ENCODE measurements at places on chromosomes 1 and 21.
A peak's percentile ranks its signal among the peaks of the same experiment; 100 is the strongest.

GRCh38 chr1:203089001-203089650, 3.3 kb upstream of the MYOG start:
- ATAC-seq: no peak

GRCh38 chr1:5164158-5164557, 509.7 kb downstream of the AJAP1 start:
- ATAC-seq: peak; percentile 44

GRCh38 chr1:244368279-244368678, 83.4 kb downstream of the ADSS2 start:
- no peak for ATAC-seq

- ATAC-seq: no peak
Observed at GRCh38 chr1:237527761-237528160, 363.0 kb downstream of the ZP4 start.

DNA sequence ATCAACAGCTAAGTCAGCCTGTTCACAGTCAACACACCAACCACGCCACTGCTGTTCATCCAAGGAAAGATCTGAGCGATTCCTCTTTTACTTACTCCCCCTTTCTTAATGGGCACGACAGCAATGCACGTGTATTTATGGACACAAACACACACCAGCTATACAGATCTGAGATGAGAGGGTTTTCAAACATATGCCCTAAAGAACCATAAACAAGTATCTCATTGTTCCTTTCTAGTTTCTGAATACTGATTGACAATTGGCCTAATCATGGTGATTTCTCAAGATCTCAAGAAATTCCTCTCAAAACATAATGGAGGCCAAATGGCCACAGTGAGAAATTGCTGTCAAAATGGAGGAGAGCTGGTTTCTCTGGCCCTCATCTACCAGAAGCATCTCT, 18.0 kb downstream of the TOR3A start:
- ATAC-seq: no peak

DNA sequence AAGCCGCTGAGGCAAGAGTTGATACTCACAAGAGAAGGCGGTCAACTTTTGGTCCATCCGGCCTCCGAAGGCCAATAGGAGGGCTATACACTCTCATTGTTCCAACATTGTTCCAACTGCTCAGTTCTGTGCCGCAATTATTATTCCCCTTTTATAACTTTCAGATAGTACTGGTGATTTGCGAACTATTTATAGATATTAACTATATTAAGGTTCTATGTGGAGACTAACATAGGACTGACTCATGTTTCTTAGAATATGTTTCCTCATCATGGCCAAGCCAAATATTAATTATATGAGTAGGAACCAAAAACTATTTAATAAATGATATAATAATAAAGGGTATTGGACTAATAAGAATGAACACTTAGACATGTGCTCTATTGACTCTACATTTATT, 96.7 kb upstream of the LBR start:
- ATAC-seq: no peak

DNA sequence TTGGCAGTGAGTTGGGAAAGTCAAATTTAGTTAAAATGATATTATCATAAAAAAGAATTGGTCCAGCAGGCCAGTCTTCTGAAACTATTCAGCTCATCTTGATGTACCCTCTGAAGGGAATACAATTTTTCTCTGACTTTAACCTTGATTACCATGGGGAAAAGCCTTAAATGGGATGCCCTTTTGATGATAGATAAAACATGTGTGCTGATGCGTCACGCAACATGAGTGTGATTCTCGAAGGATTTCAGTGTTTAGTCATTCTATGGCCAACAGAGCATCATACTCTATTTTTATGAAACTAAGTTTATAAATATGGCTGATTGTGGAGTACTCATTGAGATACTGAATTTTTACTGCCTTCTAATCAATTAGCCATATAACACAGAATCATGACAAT, 171.5 kb downstream of the ZNF281 start:
- ATAC-seq: no peak

DNA sequence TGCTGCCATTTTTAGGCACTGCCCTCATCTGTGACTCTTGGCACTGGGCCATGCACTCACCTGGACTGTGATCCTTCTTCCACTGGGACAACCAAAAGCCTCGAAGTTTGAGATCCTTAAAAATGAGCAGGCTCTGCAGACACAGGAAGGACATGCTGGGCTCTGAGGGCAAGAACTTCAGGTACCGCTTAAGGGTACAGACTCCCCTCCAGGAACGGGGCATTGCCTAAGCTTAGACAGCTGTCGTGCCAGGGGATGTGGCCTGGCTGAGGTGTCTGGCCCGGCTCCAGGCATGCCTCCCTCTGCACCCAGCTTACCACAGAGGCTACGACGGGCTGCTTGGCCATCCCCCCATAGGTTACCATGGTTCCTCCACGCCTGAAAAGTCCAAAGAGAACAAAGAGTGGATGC, 14.2 kb upstream of the SRSF4 start:
- ATAC-seq: no peak

DNA sequence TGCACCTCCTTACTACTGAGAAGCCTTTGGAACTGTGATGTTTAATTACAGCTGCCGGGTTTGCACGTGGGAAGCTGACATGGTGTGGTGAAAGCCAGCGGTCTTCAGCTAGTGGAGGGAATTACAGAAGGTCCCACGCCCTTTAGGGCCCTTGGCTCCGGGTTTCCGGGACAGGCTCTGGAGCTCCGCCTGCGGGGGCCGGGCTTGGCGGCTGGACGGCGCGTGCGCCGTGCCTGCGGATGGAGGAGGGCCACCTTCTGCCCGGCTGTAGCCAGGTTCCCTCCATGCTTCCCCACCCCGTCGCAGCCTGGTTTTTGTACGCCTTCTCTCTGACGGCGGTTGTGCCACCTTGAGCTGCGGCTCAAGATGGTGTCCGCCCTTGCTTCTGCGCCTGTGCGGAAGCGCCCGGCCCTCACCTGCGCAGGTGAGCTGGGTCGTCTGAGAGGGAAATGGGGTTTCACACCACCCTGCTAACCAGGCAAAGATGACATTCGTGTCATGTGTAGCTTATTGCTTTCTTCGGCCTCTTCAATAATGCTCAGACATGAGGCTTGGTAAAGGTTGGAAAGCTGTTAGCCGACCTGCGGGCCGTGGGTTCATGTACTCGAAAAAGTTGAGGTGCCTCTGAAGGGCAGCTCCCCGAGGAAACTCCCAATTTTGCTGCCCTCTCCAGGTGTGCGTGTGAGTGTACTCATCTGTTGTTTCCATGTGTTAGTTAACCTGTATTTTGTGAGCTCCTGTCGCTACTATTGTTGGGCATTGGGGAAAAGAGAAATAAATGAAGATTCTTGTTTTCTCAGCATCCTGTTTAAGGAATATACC, 36.6 kb upstream of the OPRD1 start:
- peak; percentile 95 for ATAC-seq

GRCh38 chr1:203103216-203103615, 17.4 kb upstream of the MYOG start:
- no peak for ATAC-seq

DNA sequence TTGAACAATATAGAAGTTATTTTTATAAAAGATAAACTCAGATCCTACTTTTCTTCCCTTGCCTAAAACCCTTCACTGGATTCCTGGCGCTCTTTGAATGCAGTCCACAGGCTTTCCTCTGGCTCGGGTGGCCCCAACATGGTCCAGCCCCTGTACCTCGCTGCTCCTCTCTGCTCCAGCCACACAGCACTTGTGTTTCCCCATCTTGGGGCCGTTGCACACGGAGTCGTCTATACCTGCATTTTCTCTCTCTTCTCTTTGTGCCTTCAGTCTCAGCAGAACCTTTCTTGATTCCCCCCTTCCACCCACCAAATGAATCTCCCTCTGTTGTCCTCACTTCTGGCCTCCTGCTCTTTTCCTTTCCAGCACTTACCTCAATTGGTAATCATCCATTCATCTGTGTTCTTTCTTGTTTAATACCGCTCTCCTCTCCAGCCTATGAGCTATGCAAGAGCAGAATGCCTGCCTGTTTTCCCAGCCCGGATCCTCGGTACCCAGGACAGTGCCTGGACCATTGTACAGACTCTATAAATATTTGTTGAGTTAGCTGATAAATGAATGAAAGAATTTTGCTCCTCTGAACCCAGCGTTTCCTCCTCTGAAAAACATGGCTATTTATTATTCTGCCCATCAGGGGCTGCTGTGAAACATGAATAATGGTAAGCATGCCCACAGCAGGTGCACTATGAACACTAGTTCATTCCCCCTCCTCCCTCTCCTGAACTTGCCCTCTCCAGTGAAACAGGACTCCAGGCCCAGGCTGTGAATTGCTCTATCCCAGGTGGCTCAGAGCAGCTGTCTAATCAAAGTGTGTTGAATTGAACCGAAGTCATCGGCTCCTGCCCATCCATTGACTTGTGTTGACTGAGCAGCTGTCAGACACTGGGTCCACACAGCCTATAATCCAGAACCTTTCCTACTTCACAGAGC, 266.9 kb downstream of the PTPRU start:
- no peak for ATAC-seq

DNA sequence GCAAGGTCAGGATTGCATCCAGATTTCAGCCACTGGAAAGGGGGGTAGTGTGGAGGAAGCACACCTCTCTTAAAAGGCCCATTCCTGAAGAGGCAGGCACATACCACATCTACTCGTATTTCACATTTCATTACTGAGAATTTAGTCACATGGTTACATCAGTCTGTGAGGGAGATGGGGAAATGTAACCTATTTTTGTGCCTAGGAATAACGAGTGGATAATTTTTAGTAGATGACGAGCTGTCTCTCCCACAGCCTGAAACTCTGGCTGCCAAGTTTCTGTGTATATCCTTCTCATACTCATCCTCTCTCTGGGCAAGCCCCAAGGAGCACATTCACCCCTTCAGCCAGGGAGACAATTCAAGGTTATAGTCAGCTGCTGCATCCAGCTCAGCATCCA, 10.3 kb upstream of the C21orf91 start:
- no peak for ATAC-seq

DNA sequence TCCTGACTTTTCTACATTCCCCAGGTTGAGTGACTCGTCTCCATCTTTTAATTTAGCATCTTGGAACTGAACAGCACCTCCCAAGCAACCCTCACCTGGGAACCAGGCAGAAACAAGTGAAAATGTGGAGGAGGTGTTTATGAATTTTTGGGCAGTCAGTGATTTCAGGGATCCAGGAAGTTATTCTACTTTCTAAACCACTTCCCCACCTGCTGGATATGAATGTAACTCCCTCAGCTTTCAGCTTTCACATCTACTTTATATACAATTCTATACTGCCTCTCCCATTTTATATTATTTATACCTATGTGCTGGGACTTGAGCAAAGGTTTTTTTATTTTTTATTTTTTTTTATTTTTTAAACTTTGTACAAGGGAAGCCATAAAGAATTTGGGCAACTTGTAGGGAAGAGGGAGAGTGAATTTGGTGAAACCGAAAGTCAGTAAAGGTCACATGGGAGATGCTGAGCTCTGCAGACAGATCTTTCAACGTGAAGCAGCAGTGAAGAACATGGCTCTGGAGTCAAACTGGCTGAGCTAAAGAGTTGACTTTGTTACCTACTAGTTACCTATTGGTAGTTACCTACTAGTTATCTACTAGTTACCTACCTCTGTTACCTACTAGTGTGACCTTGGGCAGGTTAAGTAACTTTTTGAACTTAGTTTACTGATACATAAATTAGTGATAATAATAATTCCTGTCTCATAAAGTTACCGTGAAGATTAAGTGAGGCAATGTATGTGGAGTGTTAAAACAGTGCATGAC, 45.5 kb downstream of the DDR2 start:
- ATAC-seq: no peak

- no peak for ATAC-seq
Observed at GRCh38 chr1:7335224-7335879, 435.7 kb upstream of the VAMP3 start.

- ATAC-seq: no peak
Observed at GRCh38 chr1:219548386-219548785, 64.5 kb downstream of the ZC3H11B start.

- ATAC-seq: no peak
Observed at GRCh38 chr21:23108533-23108932, 2110.3 kb downstream of the NCAM2 start.

- ATAC-seq: no peak
Observed at GRCh38 chr1:180255536-180256340, 25.7 kb downstream of the LHX4 start.

DNA sequence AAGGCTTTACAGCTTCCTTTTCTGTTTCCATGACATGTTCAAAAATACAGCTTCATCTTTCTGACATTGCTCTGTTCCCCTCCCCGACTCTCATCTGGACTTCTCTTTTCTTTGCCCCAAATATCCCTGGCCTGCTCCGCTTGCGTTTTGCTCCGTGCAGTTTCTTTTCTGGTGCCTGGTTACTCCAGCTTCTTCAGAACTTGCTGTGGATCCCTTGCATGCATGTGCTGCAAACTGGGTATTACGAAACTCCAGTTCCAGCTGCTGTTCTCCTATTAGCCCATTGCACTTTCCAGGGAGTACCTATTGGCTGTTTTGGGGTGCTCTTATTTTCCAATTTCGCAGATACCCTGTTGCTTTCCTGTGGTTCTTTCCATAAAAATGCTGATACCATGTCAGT, 9.9 kb upstream of the NDC1 start:
- ATAC-seq: no peak

GRCh38 chr1:176692988-176693696, 230.2 kb downstream of the PAPPA2 start:
- no peak for ATAC-seq

- ATAC-seq: no peak
Observed at GRCh38 chr1:246599315-246599714, 33.1 kb downstream of the CNST start.

DNA sequence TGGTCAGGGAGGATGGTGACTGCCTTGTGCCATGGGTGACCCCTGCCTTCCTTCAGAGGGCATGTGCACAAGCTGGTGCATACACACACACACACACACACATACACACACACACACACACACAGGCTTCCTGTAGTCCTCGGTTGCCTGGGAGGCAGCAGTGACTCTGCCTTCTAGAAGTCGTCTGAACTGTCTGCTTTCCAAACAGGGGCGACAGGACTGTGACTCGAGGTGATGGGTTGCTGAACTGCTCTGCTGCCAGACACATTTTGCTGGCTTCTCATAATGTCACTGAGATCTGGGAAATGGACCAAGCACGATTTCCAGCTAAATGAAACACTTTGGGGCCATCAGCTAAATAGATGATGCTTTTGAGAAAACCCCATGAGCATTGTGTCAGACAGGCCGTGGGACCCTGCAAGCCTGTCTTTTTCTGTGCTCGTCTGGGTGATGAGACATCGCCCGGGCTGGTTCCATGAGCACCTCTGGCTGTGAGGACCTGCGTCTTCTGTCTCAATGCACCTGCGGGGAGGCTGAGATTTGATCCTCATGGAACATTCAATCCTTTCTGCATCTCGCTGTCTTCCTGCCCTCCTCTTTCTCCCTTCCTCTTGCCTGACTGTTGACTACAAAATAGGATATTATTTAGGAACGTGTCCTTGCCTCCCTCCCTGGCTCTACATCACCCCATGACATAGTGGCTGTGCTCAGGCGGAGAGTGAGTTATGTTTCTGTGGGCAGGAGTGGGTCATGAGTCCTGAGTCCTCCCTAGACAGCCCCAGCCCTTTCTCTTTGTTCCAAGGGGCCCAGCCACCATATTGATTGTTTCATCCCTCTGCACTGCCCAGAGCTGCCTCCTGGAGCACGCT, 436.8 kb downstream of the CAMTA1 start:
- no peak for ATAC-seq
